ENCODE measurements at places on chromosomes 7 and 10. TPM values are rescaled to one million over a fixed set of nuclear protein-coding genes. Genes with fewer than 3 reads are reported as not detected.
A peak's percentile ranks its signal among the peaks of the same experiment; 100 is the strongest.

TMEM196 gene
- not detected for total RNA-seq

SDK1 gene
- 9.9 TPM for total RNA-seq

MMD2 gene
- total RNA-seq: not detected

ADCY1 gene
- total RNA-seq: 9.8 TPM

KMT2C gene
- total RNA-seq: 97.7 TPM

DNA sequence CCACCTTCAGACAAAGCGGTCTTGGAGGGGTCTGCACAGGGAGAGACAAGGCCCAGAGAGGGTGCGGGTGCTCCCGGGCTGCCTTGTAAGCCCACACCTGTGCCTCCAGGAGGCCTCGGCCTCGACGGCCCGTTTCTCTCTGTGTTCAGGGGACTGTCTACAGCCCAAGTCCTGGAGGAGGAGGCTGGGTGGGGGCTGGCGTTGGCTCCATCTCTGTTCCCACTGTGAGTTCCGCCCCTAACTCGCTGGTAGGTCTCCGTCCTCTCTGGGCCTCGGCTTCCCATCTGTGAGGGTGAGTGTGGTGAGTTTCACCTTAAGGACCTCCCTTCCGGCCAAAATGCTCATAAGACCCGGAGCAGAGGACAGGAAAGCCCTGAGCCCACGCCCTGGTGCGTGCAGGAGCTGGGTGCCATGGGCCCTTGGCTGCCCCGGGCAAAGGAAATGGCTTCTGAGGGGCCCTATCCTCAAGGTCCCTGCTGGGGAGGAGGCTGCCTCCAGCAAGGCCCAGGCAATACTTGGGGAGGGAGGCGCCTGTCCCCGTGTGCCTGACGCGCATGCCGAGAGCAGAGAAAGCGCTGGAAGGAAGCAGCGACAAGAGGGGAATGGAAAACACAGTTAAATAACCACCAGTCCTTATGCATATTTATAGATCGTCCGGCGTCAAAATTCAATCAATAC, 276.8 kb downstream of the ELFN1 start:
- DNase-seq: no peak

GRCh38 chr7:100444311-100445278, 8.3 kb upstream of the PPP1R35 start:
- DNase-seq: no peak

DNA sequence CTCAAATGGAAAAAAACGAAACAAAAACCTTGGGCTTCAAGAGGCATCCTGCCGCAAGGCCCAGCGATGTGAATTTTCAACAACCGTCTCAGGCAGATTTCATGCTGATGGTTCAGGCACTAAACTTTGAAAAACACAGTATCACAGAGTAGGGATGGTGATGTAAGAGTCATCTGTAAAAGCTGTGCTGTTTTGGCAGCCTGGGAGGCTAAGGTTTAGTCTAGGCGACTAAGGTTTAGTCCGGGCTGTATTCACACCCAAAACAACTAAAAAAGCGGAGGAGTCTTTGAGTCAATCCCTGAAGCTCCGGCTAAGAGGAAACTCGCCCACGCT, 420 bp upstream of the MINPP1 start:
- no peak for DNase-seq

GRCh38 chr10:74825371-74826141, 844 bp upstream of the KAT6B start:
- peak; percentile 81 for DNase-seq

DNA sequence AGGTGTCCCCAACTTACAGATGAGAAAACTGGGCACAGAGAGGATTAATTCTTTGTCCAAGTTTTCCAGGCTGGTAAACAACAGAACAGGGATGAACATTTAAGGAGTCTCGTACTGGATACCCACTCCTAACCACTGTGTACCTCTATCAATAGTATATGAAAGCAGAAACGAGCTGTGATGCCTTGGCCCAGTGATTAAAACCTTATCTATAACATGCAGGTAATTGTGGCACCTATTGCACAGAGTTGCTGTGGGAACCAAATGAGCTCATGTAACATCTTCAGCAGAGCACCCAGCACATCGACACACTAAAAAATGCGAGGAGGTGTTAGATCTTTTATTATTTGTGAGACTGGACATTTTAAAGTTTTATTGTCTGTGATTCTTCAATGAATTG, 1.6 kb downstream of the TMEM273 start:
- no peak for DNase-seq

DNA sequence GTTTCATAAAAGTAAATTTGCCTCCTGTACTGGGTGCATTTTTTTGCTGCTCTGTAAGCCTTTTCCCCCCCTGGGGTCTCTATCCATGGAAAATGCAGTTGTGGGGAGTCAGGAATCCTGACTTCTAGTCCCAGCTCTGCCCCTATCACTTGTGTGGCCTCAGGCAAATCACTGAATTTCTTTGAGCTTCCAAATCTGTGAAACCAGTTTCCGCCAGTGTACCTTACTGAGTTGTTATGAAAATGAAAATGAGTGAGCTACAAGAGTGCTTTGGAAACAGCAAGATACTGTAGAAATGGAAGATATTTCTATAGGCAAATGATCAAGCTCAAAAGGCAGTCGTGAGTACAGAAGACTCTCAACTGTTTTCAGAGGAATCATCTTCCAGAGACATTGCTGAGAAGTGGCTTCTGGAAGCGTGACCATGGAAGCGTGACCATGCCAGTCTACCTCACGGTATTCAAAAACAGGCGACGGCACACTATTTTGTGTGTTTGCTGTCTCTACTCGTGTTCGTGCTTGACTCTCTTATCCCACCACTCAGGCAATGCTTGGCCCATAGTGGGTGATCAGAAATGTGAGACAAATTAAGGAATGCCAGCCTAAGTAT, 107.4 kb downstream of the ATXN7L1 start:
- peak; percentile 38 for DNase-seq

- DNase-seq: peak; percentile 74
Observed at GRCh38 chr7:148153616-148154284, 436.8 kb upstream of the C7orf33 start.

- no peak for DNase-seq
Observed at GRCh38 chr7:467393-467828, 52.2 kb downstream of the PDGFA start.

DNA sequence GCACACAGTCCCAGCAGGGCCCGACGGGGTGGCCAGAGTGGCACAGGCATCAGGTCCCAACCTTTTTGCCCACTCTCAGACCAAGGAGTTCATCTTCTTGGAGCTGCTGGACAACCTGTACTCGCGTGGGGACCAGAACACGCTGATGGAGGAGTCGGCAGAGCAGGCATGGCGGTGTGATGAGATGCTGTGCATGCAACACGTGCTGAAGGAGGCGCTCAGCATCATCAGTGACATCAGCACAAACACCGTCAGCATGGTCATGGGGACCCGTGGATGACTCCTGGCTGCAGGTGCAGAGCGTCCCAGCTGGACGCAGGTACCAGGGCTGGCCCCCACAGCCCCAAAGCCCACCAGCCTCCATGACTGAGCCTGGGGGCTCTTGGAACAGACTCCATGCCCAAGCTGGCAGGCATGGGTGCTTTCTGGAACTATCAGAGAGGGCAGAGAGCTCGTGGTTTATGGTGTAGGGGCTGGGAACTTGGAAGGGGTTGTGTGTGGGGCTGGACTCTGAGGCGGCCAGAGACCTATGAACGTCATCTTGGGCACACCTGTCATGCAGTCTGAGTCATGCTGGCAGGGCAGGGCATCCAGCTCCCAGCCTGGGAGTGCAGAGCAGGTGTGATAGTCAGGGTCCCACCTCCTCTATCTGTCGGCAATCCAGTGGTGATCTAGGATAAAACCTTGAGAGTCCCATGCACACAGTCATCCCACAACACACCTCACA, 8.2 kb upstream of the MTPAP start:
- no peak for DNase-seq

DNA sequence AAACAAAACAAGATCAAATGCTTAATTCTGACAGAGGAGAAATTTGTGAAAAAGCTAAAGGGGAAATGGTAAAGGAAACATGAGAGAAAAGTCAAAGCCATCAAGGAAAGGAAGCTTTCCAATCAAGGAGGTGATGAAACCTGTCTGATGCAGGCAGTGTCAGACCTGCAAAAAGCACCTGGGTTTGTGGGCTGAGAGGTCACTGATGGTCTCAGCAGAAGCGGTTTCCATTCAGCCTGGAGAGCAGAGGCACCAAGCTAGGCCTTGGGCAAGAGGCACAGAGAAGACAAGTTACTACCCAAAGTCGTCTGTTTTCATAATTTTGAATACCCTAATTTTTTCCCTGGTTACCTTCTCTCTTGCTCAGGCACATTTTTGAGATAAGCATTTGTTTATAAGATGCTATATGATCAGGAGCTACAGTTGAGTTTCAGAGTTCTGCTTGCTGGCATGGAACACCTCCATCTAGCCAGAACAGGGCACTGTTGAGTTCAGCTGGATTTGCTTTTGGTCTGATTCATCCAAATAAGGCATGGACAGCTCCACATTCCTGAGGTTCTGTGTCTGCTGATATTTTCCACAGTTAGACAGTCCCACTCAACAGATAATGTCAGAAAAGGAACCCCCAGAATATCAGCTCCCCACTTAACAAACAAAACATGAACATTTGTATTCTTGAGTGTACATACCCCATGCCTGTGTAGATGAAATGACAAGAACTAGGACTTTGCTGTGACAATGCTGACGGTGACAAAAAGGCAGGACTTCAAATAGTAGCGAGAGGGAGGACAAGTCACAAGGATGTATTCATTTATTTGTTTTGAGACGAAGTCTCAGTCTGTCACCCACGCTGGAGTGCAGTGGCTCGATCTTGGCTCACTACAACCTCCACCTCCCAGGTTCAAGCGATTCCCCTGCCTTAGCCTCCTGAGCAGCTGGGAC, 4.9 kb upstream of the PPIA start:
- no peak for DNase-seq
